Urothelium cell line (cell line): ENCODE measurements at places on chromosomes 12 and 14.

- no peak for DNase-seq
Measured at GRCh38 chr12:57779736-57780135, 2.9 kb upstream of the TSFM start.

- no peak for DNase-seq
Measured at GRCh38 chr12:47577206-47577989, 128.4 kb downstream of the RPAP3 start.

DNA sequence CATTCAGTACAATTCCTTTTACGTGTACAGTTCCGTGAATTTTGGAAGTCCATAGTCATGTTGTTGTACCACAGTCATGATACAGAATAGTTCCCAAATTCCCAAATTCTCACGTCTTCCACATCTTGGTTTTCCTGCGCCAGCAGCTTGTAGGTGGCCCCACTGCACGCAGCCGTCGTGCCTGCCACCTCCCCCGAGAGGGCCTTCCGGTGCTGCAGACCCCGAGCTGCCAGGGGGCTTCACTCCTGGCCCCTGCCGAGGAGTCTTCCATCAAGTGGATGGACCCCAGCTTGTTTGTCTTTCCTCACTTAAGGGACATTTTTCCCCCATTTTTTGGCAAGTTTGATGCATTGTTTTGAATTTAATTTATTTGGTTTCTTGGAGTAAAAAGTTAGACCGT, 16.8 kb downstream of the MTA1 start:
- no peak for DNase-seq

DNA sequence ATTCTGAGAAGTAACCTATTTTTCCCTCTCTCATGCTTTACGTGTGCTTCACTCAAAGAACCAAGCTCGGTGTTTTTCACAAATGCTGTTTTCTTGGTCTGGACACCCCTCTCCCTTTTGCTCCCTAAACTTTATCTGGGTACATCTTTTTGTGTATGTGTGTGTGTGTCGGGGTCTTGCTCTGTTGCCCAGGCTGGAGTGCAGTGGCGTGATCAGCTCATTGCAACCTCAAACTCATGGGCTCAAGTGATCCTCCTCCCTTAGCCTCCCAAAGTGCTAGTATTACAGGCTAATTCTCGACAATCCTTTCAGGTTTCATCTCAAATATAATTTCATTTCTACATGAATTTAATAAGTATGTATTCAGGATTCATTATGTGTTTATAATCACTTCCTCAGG, 83.2 kb downstream of the PEBP1 start:
- DNase-seq, result no peak

- no peak for DNase-seq
Measured at GRCh38 chr12:7282844-7283243, 21.0 kb upstream of the ACSM4 start.

GRCh38 chr12:79056775-79057174, 192.2 kb downstream of the SYT1 start:
- no peak for DNase-seq

- DNase-seq, result peak; percentile 40
Measured at GRCh38 chr14:72253503-72253902, 321.3 kb downstream of the RGS6 start.

DNA sequence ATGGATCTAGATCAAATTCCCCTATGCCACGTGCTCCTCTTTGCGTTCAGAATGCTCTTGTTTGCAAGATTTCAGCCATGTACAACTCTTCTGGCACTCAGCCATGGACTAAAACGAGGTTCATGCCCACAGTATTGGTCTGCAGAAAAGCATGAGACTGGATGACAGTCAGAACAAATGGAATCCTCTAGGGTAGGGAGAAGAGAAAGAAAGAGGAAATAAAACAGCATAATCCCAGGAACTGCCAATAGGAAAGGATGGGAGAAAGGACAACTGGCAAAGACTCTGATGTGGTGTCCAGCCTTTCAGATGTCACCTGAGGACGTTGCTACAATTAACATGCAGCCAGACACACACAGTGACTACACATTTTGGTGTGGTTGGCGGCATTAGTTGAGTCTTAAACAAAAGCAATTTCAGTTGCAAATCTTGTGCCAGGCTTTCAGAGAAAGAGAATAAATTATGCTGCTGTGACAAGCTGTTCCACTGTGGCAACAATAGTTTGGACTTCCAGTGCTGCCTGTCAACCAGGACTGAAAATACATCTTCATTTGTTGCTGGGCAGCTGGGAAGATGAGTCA, 338.0 kb downstream of the RGS6 start:
- DNase-seq, result no peak

- peak; percentile 96 for DNase-seq
Measured at GRCh38 chr14:68703093-68703492, 89.8 kb downstream of the ZFP36L1 start.

- DNase-seq, result no peak
Measured at GRCh38 chr14:96243785-96244184, 12.2 kb upstream of the BDKRB1 start.

DNA sequence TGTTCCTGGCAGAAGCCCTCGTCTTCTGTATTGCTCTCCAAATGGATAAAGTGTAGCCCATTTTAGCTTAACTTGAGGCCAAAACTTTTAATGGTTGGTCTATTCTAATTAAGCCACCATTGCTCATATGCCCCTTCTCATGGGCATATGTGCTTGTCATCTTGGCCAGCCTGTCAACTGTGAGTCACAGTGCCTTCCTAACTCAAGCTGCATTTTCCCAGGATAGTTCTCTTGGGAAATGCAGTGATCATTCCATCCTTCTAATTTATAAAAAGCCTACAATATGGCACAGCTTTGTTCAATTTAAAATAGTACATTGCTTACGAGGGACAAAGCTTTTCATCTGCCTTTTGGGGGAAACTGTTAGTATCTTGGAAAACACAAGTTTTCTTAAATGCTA, 6.6 kb downstream of the PTHLH start:
- no peak for DNase-seq

DNA sequence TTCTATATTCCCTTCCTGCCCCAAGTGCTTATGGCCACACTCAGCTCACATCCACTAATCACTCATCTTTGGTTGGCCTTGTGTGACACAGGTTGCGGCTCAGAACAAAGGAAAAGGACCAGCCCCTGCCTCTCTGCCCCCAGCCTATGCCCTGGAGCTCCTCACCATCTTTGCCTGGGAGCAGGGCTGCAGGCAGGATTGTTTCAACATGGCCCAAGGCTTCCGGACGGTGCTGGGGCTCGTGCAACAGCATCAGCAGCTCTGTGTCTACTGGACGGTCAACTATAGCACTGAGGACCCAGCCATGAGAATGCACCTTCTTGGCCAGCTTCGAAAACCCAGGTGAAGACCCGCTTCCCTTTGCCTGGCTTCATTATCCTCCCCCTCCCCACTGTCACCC, 15.8 kb upstream of the OAS2 start:
- DNase-seq, result no peak

DNA sequence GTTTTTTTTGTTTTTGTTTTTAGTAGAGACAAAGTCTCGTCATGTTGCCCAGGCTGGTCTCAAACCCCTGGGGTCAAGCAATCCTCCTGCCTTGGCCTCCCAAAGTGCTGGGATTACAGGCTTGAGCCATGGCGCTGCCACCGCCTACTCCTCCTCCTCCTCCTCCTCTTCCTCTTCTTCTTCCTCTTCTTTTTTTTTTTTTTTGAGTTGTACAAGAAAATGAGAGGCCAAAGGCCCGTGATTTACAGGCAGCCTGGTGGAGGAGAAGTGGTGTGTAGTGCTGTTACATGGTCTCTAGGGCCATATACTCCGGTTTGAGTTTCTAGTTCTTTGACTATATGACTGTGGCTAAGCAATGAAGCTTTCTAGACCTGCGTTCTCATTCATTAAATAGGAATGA, 29.6 kb upstream of the SPPL3 start:
- no peak for DNase-seq

DNA sequence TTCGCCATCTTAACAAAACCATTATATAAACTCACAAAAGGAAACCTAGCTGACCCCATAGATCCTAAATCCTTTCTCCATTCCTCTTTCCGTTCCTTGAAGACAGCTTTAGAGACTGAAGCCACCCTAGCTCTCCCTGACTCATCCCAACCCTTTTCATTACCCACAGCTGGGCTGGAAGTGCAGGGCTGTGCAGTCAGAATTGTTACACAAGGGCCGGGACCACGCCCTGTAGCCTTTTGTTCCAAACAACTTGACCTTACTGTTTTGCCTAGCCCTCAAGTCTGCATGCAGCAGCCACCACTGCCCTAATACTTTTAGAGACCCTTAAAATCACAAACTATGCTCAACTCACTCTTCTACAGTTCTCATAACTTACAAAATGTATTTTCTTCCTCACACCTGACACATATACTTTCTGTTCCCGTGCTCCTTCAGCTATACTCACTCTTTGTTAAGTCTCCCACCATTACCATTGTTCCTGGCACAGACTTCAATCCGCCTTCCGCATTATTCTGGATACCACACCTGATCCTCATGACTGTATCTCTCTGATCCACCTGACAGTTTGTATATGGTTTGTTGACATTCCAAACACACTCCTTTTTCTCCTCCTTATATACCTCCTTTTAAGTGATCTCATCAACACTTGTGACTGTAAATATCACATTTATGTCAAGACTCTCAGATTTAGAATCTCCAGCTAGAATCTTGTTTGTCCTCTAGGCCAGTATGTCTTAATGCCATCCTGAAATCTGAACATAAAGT, 208.7 kb downstream of the KITLG start:
- DNase-seq, result no peak

DNA sequence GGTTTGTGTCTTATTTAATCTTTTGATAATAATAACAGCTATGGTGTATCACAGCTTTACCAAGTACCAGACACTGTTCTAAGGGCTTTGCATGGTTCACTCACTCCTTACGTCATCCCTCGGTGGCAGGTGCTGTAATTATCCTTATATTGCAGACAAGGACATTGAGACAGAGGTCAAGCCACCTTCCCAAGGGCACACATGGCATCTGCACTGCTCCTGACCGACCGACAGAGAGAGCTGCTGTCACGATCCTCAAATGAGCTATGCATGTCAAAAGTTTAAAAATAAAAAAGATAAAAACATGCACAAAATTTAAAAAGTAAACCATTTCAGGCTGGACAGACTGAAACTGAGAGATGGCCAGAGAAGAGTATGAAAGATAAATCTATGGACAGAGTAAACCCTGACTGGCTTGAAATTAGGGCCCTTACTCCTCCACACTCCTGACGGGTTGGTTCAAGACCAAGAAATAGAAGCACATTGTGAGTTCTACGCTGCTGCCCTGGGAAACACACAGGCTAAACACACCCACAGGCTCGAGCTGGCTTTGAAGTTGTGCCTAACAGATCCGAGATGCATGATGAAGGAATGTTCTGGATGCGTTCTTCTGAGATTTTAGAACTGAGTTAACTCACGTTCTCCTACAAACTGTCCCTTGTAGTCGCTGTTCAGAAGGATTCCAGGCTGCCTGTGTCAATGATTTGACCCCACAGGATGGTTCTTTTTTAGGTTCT, 268.7 kb downstream of the ZFP36L1 start:
- no peak for DNase-seq

DNA sequence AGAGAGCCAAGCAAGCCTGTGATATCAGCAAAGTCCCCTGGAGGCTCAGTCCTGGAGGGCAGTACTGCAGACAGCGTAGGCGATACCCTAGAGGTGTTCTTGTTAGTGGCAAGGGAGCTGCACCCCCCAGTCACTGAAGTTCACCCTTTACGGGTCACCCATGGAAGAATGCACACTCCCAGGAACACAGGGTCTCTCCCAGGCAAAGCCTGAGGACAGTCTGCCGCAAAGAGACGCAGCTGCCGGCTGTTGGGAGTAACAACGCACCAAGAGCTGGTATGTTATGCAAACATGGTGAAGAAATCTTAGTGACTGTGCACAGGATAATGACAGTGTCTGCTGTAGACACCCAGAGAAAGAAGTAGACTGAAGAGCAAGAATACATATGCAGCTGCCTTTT, 43.5 kb upstream of the NOS1 start:
- no peak for DNase-seq

DNA sequence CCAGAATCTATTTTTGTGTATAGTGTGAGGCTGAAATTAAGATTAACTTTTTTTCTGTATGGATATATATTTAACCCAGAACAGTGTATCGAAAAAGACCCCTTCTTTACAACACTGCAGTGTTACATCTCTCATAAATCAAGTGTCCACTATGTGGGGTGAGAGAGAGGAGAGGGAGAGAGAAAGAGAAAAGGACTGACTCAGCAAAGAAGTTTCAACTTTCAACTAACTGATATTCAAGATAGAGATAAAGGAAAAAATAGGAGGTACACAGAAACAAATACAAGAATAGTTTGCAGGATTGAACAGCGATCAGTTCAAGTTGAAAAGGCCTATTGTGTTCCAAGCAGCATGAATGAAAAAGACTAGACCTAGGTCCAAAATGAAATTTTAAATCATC, 126.7 kb upstream of the NEDD1 start:
- no peak for DNase-seq

DNA sequence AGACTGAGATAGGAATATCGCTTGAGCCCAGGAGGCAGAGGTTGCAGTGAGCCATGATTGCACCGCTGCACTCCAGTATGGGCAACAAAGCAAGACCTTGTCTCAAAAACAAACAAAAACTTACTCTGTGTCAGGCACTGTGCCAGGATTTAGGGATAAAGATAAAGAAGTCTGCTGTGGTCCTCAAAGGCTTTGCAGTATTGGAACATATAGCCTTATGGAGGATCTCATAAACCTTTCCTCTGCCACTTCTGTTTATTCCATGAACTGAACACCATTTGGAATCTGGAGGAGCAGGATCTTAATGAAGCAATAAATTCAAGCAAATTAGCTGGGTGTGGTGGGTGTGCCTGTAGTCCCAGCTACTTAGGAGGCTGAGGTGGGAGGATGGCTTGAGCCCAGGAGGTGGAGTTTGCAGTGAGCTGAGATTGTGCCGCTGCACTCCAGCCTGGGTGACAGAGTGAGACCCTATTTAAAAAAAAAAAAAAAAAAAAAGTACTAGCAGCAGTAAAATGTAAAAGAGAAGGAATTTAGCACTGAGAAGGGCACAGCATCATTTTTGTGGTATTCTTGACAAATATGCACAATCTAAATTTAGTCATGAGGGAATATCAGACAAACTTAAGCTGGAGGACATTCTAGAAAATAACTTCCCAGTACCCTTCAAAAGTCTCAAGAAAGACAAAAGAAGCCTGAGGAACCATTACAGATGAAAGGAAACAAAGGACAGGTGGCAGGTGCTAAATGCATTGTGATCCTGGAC, 27.1 kb downstream of the BMAL2 start:
- no peak for DNase-seq
